ENCODE measurements at places on chromosomes 1 and 21.

DNA sequence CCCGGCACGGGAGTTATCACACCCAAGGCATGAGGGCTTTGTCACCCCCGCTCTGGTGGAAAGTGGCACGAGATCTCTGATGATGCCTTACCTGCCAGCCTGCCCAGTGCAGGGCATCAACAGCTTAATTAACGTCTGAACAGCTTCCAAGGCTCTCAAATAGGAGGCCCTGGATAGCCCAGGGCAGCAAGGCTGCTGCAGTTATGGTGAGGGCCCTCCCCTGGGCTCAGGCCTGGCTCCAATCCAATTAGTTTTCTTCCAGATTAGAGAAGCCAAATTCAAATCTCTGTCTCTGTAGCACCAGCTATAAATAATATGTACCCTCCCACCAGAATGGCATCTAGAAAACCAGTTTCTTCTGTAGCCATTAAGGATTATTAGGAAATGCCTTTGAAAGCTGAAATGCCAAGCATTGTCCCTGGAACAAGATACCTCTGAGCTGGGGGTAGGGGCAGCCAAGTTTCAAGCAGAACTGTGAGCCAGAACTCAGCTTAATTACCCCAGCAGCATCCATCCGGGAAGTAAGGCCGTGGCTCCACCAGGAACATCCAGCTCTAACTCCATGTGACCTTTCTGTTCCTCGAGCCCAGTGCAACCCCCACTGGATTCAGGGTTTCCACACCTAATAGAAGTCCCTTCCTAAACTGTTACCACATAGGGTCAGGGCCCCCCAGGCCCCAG, 12.5 kb downstream of the QSOX1 start:
- DNase-seq = peak; percentile 40

- no peak for DNase-seq
Observed at GRCh38 chr1:10626791-10627410, 152.2 kb downstream of the PEX14 start.

DNA sequence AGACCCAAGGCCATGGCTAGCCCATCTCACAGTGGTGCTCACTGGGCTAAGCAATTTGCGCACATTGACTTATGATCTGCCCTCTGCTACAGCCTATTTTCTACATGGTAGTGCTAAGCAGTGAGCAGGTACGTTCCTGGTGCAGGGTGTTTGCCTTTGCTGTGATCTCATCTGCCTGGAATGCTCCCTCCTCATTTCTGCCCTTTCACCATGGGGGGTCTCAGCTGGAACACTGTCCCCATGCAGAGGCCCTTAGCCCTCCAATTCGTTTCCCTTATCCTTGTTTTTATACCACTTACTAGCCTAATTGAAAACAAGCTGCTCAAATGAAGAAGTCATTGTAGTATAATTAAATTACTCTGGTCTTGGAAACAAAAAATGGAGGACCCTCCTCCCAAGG, 2.0 kb upstream of the B3GALT5 start:
- DNase-seq = peak; percentile 5

- DNase-seq = peak; percentile 86
Observed at GRCh38 chr1:240765732-240766363, 153.9 kb upstream of the GREM2 start.

- DNase-seq = no peak
Observed at GRCh38 chr1:96901783-96902363, 180.3 kb downstream of the PTBP2 start.

DNA sequence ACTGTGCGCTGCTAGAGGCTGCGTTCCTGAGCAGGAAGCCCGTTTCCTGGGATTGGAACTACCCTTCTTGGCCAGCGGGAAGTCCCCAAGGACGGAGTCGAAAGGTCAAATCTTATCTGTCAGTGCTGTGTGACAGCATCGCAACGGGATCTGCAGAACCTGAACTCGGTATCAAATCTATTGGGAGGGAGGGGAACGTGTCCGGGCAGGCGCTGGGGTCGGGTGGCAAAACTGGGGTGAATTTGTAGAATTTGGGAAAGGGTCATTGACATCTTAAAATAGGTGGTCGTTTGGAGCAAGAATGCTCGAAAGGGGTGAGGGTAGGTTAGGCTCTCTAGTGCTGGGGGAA, 725 bp upstream of the ARPC5 start:
- DNase-seq = no peak

DNA sequence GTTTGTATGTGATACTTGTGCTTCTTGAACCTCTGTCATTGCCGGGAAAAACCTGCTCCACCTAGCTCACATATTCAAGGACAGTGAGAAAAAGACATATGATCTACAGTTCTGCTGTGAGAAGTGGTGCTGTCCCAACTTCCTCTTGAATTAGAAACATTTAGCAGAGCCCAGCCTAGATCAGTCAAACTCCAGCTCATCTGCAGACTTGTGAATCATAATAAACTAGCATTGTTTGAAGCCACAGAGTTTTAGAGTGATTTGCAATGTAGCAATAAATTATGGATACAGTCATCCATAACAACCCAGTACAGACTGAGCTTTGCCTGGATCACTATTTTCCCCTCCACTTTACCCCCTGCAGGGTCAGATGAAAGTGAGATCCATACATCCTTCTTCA, 497.8 kb downstream of the PLA2G4A start:
- DNase-seq = peak; percentile 37

GRCh38 chr1:201954263-201955008, 867 bp upstream of the TIMM17A start:
- no peak for DNase-seq

DNA sequence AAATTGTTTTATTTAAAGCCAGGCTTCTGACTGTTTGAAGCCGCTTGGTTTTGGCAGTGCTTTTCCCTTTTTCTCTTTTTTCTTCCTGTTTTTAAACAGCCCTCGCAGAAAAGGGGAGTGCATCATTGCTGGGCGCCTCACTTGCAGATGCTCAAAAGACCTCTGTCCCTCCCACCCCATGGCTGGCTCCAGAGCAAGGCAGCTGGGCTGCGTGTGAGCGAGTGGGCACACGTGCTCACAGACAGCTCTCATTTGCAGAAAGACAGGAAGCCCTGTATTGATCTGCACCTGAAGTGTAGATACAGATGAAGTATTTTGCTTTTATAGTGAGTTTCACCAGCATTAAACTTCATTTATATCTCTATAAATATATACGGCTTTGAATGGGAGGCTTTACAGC, 8.8 kb downstream of the TNR start:
- DNase-seq = no peak

- no peak for DNase-seq
Observed at GRCh38 chr1:244049162-244050013, 1.7 kb upstream of the ZBTB18 start.

- DNase-seq = no peak
Observed at GRCh38 chr21:32413015-32413504, 554 bp downstream of the EVA1C start.

DNA sequence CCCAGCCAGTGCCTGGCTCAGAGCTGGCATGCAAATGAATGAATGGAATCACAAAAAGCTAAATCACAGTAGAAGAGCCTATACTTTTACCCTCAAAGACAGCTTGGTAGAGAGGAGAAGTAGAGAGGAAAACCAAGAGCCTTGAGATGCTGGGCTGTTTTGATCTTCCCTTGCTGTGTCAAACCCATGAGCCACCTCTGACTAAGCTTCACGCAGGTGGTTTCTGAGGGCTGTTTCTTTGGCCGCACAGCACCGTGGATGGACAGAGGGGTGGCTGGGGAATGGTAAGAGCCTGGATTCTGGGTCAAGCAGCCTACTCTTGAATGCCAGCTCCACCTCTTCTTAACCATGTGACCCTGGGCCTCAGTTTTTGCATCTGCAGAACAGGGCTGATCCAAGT, 18.6 kb downstream of the ABCG1 start:
- no peak for DNase-seq

DNA sequence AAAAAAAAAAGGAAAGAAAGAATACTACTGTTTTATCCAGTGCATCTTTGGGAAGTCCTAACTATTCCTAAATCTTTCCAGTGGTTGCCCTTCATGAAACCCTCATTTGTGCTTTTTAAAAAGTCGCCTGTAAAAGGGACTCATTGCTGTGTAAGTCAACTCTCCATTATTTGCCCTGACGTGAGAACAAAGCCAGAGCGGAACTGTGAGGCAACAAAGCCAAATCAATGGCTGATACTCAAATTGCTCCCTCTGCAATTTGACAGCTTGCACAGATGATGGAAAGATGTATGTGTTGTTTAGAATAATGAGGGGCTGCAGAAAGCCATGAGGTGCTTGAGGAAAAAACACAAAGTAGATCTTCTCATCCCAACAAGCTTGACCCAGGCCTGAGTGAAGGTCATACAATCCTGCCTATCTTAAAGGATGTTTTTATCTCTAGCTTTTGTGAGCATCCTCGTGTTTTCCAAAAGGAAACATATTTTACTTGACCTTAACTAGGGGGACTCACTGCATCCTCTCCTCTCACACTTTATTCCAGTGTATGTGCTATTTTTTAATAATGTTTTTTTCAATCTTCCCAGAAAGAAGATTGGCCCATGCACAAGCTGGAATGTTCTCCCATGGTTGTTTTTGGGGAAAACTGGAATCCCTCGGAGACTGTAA, 33.4 kb downstream of the SMYD2 start:
- no peak for DNase-seq

GRCh38 chr1:2088458-2088857, 38.2 kb downstream of the PRKCZ start:
- DNase-seq = peak; percentile 34

GRCh38 chr1:10490286-10490970, 15.7 kb downstream of the PEX14 start:
- DNase-seq = no peak

DNA sequence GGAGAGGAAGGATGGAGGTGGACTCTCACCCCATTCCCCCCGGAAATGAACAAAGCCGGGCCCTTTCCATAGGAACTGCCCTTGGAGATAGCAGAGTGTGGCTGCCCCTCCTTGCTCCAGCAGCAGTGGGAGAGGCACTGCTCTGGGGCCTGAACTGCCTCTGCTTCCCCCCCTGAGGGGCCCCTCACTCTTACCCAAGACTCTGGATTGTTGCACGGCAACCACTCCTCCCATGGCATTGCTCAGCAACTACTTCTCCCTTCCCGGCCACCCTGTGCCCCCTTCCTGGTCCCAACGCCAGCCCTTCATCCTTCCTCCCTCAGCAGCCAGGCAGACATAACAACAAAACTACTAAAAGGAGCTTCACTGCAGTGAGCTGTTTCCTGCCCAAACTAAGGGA, 3.0 kb upstream of the ACKR1 start:
- DNase-seq = no peak

- DNase-seq = peak; percentile 25
Observed at GRCh38 chr21:19368944-19369343, 965.4 kb upstream of the TMPRSS15 start.

GRCh38 chr1:28456078-28456477, 49.8 kb upstream of the RCC1 start:
- peak; percentile 85 for DNase-seq

DNA sequence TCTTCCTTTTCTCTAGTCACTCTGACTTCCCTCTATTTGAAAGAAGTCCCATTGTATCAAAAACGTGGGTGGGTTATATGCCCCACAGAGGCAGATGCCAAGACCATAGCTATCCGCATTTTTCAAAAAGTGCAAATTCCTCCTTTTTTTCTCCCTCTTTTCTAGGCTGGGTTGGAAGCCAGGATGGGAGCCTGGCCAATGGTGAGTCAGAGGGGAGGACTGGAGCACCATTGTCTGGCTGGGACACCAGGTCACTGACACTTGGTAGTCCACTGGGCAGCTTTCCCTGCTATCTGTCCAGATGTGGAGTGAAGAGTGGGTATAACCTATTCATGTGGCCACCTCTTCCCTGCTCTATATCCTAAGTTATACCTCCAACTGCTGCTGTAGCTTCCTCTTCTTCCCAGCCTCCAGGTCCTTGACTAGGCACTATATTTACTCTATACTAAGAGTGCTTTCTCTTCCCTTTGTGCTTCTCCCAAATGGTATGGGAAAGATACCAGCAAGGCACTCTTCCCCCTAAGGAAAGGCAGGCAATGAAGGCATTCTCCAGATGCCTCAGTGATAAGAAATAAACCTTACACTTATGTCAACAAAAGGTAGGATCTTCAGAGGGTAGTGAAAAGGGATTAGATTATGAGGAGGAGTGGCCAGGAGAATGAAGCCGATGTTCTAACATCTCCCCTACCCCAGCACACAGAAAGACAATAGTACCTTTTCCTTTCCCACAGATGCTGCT, 12.9 kb downstream of the PI4KB start:
- DNase-seq = peak; percentile 60
